Heart right ventricle (tissue), 16 donors: ENCODE measurements at places on chromosomes 4 and X. TPM values are rescaled to one million over a fixed set of nuclear protein-coding genes. Genes with fewer than 3 reads are reported as not detected.

DNA sequence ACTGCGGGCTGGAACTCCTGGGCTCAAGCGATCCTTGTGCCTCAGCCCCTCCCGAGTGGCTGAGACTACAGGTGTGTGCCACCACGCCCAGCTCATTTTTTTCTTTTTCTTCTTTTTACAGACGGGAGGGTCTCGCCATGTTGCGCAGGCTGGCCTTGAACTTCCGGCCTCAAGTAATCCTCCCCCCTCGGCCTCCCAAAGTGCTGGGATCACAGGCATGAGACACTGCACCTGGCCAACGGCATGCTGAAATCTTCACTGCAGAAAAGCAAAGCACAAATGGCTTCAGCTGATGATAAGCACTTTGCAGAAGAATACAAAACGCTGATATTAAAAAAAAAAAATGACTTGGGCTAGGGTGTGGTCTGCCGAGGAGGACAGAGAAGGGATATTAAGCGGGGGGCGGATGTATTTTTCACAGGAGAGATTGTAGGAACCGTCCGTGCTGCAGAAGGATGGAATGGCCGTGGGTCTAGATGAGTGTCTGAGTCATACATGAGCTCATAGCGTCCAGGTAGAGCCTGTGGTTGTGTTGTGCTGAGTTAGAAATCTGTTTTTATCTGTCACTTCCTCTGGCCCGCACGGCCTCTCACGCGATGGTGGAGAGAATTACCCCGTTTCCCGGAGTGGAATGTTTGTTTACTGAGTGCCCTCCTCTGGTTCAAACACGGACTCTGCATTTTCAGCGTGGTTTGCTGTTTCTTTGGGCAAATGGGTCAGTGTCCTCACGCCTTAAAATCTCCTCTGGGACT lies 8.5 kb upstream of the AKAP17A start:
- no peak for DNase-seq

DNA sequence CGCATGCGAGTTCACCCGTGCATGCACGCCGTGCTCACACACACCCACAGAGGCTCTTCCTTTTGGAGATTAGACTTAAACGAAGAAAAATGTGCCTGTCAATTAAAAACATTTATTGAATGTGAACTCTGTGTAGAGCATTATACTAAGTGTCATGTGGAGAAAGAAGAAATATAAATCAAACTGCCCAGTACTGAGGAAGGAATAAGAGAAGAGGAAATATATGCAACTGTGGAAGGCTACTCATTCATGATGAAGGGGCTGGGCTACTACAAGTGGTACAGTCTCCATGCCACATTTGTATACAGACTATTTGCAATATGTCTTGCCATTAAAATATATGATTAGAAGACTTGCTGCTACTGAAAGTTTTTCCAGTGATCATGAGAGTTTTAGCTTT lies 714.7 kb downstream of the DMD start:
- no peak for DNase-seq

GAGE1 gene
- not detected for total RNA-seq

DNA sequence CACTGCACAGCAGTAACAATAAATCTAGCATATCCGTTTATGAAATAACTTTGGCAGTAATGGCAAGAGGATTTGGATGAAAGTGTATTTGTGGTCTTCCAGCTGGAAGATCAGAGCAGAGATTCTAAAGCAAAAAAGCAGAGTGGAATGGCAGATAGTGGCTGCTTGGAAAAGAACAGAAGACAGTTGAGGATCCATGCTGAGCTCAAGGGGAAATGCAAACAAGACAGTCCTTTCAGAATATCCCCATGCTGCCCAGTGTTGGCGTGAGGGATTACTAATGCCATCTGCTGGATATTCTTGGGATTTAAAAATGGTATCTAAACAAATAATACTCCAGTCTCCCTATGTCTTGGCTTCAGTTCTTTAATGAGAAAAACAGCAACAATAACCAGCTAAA lies 629.1 kb upstream of the ATOH1 start:
- no peak for DNase-seq

GATA1 gene
- total RNA-seq, result not detected

GRCh38 chr4:128606173-128606572 lies 203.3 kb upstream of the JADE1 start:
- DNase-seq, result no peak

- DNase-seq, result no peak
Measured at GRCh38 chr4:55876387-55876786, 22.9 kb downstream of the EXOC1 start.

DNA sequence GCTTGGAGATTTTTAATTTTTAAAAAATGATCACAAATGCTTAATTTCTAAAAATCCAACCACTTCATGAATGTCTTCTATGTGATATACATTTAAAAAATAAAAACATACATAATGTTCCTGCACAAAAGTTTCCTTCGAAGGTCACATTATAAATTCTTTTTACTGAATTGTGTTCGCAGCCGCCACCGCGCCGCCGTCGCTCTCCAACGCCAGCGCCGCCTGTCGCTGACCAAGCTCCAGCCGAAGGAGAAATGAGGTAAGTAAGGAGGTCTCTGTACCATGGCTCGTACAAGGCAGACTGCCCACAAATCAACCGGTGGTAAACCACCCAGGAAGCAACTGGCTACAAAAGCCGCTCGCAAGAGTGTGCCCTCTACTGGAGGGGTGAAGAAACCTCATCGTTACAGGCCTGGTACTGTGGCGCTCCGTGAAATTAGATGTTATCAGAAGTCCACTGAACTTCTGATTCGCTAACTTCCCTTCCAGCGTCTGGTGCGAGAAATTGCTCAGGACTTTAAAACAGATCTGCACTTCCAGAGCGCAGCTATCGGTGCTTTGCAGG lies 48.8 kb upstream of the NEUROG2 start:
- DNase-seq, result no peak

- no peak for DNase-seq
Measured at GRCh38 chrX:22059775-22060174, 27.6 kb downstream of the PHEX start.

DNA sequence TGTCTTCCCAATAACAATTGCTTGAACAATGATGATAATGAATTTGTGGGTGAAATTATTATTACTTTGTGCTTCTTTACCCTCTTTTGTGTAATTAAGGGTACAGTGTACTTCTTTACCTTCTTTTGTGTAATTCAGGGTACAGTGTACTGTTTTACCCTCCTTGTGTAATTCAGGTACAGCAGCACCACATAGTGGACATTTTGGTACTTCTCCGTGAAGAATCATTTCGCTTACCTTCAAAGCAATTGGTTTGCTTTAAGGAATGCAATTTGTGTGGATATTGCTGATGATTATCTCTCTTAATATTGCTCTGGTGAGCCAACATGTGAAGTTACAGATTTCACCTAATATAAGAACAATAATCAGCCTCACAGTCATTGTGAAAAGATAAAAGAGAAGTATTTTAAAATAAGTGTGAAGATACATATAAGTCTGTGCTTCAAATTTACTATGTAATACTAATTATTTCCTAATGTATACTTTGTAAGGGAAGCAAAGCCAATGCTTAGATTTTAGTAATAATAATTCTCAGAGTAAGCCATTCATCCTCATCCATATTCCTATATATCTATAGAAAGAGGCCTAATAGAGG lies 27.2 kb upstream of the SEC24B start:
- DNase-seq, result no peak

- DNase-seq, result no peak
Measured at GRCh38 chr4:82437285-82438005, 7.1 kb downstream of the ENOPH1 start.

DNA sequence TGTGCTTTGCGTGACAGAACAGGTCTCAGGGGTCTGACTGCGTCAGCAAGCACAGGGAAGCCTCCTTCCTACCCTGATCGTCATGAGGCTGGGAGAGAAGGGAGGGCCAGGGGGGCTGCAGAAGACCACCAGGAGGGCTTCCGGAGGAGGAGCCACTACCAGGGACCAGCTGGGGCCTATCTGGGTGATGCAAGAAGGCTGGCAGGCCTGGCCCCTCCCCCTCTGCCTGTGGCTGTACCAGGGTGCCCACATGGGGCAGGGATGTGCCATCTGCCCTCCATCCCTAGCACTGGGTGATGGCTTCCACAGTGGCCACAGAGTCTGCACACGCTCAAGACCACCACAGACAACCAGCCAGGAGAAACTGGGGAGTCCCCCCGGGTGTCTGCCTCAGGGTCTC lies 116.4 kb upstream of the NKX1-1 start:
- DNase-seq, result peak; percentile 10

SPANXN2 gene
- total RNA-seq, result not detected

- DNase-seq, result no peak
Measured at GRCh38 chr4:31094474-31094873, 374.3 kb downstream of the PCDH7 start.

- no peak for DNase-seq
Measured at GRCh38 chr4:24451870-24452269, 132.5 kb downstream of the DHX15 start.

GRCh38 chr4:42452823-42453222 lies 55.5 kb downstream of the SHISA3 start:
- no peak for DNase-seq

- no peak for DNase-seq
Measured at GRCh38 chrX:151536571-151536970, 26.9 kb upstream of the PASD1 start.

GRCh38 chr4:86961605-86962295 lies 26.9 kb downstream of the AFF1 start:
- DNase-seq, result no peak

DNA sequence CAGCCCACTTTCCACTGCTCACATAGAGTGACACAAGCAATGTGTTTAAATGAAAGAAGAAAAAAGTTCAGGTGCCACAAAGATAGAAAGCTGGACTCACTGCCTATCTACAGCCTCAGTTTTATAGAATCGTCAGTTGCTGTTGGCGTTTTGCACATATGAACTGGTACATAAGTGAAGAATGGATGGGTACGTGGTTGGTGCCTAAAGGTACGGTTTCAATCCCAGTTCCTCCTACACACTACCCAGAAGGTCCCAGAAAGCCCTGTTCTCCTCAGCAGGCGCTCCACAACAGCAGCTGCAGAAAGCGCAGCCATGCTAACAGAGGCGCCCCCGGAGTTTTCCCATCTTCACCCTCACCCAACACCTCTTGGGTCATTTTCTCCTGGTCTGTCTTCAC lies 23.6 kb downstream of the CHST7 start:
- no peak for DNase-seq

DNA sequence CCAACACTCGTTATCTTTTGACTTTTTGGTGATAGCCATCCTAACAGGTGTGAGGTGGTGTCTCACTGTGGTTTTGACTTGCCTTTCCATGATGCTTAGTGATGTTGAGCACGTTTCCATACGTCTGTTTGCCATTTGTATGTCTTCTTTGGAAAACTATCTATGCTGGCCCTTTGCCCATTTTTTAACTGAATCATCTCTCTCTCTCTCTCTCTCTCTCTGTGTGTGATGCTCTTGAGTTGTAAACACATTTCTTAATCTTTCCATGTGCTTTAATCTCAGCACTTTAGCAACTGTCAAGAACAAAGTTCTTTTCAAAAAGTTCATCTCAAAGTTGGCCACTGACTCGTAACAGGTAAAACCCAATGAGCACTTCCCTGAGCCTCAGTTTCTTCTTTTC lies 10.5 kb downstream of the SORBS2 start:
- no peak for DNase-seq

GPR34 gene
- 2.4 TPM for total RNA-seq

DNA sequence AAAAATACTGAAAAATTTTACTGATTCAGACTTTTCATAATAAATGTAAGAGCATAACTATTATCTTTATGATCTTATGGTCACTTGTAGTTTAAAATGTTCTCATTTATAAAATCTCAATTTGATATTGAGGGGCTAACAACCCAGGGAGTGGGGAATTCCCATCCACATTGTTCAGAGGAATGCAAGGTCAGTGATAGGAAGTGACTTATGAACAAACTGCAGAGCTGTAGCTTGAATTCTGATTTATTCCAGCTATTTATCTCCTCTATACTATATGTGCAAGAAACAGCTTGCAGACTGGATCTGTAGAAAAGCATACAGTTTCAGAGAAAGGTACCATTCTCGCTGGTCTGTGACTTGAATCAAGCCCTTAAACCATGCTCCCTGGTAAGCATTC lies 61.6 kb downstream of the SEC24D start:
- DNase-seq, result no peak

GRCh38 chr4:1628892-1629698 lies 55.0 kb downstream of the FAM53A start:
- DNase-seq, result peak; percentile 39

DNA sequence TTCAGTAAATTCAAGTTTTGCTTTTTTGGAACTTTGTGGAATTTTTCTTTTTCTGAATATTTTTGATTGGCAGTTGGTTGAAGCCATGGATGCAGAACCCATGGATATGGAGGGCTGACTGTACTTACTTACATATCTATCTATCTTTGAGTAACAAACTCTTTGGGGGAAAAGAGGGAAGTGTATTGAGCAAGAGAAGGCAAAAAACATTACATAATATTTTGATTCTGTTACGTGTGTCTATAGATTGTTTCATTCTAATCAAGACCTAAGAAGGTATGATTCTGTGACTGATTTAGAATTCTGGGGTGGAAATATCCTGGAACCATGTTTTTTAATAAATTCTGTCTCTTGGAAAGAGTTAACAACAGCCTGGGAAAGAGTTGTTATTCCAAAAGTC lies 31.5 kb downstream of the GRSF1 start:
- DNase-seq, result no peak

DNA sequence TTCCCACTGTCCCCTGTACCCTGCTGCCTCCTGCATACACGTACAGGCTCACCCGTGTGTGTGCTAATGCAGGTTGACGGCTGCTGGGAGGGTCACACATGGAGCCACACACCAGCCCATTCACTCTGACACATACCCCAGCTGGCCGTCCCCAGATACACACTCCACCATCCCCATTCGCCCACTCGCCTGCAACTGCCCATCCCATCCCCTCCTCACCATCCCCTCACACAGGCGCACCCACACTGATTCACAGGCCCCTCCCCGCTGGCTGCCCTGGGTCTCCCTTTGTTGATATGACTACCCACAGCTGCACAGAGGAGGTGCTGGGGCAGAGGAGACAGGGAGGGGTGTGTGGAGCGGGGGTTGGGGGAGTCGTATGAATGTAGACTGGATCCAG lies 25.7 kb downstream of the PJA1 start:
- no peak for DNase-seq

- no peak for DNase-seq
Measured at GRCh38 chrX:44949125-44949524, 76.1 kb downstream of the KDM6A start.

DNA sequence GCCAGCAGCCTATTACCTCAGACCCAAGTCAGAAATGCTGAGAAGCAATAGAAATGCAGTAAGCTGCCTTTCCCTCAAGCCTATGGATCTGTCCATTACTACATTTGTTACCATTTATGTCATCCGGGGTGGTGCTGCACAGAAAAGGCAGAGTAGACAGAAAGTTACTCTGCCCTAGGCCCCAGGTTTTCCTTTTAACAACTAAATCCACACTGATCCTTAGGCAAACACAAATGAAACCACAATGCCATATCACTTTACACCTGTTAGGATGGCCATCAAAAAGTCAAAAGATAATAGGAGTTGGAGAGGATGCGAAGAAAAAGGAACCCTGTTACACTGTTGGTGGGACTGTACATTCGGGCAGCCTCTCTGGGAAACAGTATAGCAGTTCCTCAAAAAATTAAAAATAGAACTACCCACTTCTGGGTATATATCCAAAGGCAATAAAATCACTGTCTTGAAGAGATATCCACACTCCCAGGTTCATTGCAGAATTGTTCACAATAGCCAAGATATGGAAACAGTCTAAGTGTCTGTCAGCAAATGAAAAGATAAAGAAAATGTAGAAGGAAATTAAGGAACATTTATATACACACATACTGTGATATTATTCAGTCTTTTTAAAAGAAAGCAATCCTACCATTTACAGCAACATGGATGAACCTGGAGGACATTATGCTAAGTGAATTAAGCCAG lies 186.3 kb downstream of the NWD2 start:
- DNase-seq, result no peak

CXCL8 gene
- total RNA-seq, result 0.23 TPM
